ENCODE measurements at places on chromosomes 12 and 14.

- no peak for DNase-seq
These were observed 131.8 kb downstream of the KITLG start for GRCh38 chr12:88448337-88448915.

GRCh38 chr12:52539083-52539820 is 13.7 kb downstream of the KRT71 start:
- peak; percentile 92 for DNase-seq

- DNase-seq = no peak
These were observed 2.3 kb downstream of the SLC48A1 start for GRCh38 chr12:47775100-47775911.

GRCh38 chr12:76277480-76277879 is 70.7 kb downstream of the BBS10 start:
- no peak for DNase-seq

GRCh38 chr12:42097971-42098370 is 46.7 kb downstream of the GXYLT1 start:
- no peak for DNase-seq

- DNase-seq = no peak
These were observed 182.8 kb downstream of the ASCL1 start for GRCh38 chr12:103140286-103140685.

GRCh38 chr14:76710056-76711010 is 50.9 kb upstream of the VASH1 start:
- peak; percentile 55 for DNase-seq

DNA sequence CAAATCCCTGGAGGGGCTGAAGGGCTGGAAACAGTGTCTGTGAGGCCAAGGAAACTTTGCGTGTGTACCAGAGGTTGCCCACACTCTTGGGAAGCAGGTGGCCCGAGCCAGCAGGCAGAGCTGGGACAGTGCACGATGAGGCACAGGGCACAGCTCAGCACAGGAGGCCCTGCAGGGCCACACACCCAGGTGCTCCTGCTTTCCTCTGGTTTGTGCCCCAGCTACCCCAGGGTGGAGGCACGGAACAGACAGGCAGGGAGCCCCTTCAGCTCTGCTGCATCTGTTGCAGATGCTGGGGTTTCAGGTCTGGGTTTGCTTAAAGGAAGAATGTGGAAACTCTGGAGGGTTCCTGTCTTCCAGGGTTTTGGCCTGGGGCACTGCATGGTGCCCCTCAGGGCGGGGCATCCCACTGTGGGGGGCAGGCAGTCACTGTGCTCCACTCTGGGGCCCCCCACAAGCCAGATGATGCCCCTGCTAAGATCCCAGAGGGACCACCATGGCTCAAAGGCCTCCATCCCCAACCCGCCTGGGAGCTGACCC is 8.6 kb downstream of the TMEM179 start:
- no peak for DNase-seq

GRCh38 chr12:31749024-31749704 is 20.3 kb upstream of the AMN1 start:
- DNase-seq = peak; percentile 100

- no peak for DNase-seq
These were observed 187.8 kb upstream of the AMIGO2 start for GRCh38 chr12:47267571-47267970.

DNA sequence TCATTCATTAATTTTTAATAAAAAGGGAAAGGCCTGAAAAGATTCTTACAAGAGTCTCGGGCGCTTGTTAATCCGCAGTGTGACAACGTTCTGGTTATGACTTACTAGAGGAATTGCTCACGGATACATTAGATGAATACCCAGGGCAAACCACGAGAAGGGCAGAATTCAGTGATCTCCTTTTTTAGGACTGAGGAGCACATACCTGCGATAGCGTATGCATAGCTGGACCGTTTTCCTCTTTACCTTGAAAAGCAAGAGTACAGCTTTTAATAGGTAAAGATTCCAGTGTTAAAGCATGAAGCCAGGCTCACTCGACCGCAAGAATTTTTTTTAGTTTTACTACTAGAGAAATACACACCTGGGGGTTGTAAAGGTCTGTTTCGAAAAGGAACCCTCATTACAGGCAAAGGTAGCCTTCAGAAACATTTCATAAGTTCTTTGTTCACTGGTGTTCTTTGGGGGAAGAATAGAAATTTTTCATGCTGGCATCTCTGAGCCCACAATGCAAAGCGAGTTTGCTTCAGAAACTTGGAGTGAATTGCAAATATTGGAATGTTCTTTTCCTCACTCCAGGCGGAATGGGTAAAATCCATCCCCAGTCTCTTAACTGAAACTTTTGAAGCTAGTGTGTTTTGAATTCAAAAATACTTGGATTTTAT is 953 bp downstream of the MAPK1IP1L start:
- peak; percentile 16 for DNase-seq

GRCh38 chr14:20278414-20278813 is 27.3 kb downstream of the TTC5 start:
- peak; percentile 8 for DNase-seq

- DNase-seq = no peak
These were observed 116.3 kb downstream of the RTN1 start for GRCh38 chr14:59754256-59754655.

DNA sequence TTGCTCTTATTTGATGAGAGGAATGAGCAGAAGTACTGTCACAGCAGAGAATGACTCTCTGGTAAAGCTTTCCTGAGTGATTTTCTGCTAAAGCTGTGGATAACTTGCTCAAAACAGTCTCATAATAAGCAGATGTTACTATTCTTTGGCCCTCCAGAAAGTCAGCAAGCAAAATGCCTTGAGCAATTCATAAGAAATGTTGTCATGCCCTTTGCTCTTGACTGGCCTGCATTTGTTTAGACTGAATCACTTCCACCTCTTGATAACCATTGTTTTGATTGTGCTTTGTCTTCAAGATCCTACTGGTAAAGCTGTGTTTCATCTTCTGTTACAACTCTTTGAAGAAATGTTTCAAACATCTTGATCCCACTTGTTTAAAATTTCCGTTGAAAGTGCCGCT is 457.9 kb upstream of the FOXG1 start:
- no peak for DNase-seq

- DNase-seq = no peak
These were observed 21.0 kb downstream of the DDX24 start for GRCh38 chr14:94059998-94060397.

- DNase-seq = no peak
These were observed 47.6 kb upstream of the RBM19 start for GRCh38 chr12:114013575-114014345.

DNA sequence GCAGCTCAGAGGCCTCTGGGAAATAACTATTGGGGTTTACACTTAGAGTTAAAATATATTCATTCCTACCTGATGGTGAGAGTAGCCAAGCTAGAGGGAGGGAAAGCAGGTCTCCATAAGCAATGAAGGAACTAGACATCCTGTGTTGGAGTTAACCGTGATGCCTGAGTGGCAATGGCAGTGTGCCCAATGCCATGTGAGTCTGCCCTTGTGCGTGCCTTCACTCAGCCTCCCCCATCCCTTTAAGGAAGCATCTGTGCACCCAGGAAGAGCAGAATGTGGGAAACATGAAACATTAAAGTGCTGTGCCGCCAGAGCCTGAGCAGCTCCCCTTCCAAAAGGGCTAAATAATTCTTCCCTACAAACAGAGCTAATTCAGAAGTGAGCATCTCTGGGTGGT is 76.3 kb downstream of the COX16 start:
- DNase-seq = no peak

GRCh38 chr12:41527534-41528116 is 339.5 kb downstream of the PDZRN4 start:
- no peak for DNase-seq

GRCh38 chr14:41532255-41532654 is 74.4 kb upstream of the LRFN5 start:
- no peak for DNase-seq

DNA sequence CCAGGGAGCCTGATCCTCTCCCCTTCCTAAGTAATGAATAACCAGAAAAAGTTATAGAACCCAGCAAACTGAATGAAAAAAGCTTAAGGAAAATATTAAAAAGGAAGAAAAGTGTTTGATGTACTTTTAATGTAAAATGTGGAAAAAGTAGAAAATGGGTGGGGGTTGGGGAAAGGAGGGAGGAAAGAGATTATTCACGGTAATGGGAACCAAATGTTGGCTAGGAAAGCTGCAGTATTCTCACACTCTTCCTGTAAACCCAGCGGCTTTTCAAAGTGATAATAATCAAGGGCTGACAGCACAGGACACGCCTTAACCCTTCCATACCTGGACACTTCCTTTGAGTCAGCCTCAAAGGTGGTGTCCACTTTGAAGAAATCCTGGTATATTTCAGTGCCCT is 139.2 kb downstream of the TGFB3 start:
- no peak for DNase-seq

All from LoVo (cell line).